GM23248 (cell line): ENCODE measurements at places on chromosomes 4 and X. TPM values are rescaled to one million over a fixed set of nuclear protein-coding genes. Genes with fewer than 3 reads are reported as not detected.
A peak's percentile ranks its signal among the peaks of the same experiment; 100 is the strongest.

The IBSP gene
- not detected in 2 replicates for polyA plus RNA-seq

The GPAT3 gene
- 2.5 and 3.2 TPM in 2 replicates for polyA plus RNA-seq

The NXF2 gene
- not detected in 2 replicates for polyA plus RNA-seq

The ADH1B gene
- 0.15 TPM in 1 of 2 replicates, not detected in the other for polyA plus RNA-seq

- no peak for DNase-seq
Measured at GRCh38 chrX:46543441-46543840, 1.8 kb downstream of the ZNF674 start.

- peak; percentile 4 for DNase-seq
Measured at GRCh38 chrX:69504626-69505612, 793 bp downstream of the NALF2 start.

DNA sequence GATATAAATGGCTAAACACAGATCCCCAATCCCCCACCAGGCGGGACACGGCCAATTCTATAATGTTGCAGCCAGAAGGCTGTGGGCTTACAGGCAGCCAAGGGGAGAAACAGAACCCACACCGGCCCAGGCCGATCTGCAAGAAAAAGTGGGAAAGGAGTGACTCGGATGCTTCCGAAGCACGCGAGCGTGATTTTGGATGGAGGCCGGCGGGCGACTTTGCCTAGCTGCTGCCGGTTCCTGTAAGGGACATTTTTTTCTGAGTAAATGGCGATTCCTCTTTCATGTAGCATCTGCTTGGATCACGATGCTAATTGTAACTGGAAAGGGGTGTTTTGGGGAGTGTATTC, 470.2 kb downstream of the PCDH19 start:
- no peak for DNase-seq

GRCh38 chr4:182538031-182538430, 294.8 kb downstream of the TENM3 start:
- no peak for DNase-seq

GRCh38 chrX:76555816-76556215, 128.3 kb downstream of the MAGEE1 start:
- peak; percentile 35 for DNase-seq

GRCh38 chrX:41350150-41350975, 16.4 kb downstream of the DDX3X start:
- peak; percentile 45 for DNase-seq

DNA sequence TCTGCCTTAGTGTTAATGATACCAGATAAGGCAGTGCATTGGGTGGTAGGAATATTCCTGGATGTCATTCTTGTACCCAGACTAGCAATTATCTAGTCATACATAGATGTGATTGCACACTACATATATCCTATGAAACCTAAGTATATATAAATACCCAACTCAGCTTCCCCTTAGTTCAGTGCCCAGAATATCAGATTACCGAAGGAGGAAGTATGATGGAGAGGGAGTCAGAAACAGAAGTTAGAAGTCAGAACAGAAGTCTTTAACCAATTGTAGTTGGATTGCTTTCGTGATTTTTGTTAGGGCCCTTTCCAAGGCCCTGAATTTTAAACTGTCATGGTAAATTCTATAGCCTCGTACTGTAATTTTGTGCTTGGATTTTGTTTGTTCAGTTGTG, 42.9 kb downstream of the MOB1B start:
- no peak for DNase-seq
